ENCODE measurements at places on chromosomes 1 and 21. TPM values are rescaled to one million over a fixed set of nuclear protein-coding genes. Genes with fewer than 3 reads are reported as not detected.

The PCSK9 gene
- total RNA-seq, result 6.0 TPM

The KCNA2 gene
- not detected for total RNA-seq

The VASH2 gene
- 4.7 TPM for total RNA-seq

The LRRC3 gene
- total RNA-seq, result 4.1 TPM

The TBX19 gene
- total RNA-seq, result 0.23 TPM

GRCh38 chr1:102578804-102579203, 529.5 kb downstream of the COL11A1 start:
- no peak for DNase-seq

GRCh38 chr1:239722035-239722434, 335.7 kb downstream of the CHRM3 start:
- peak; percentile 37 for DNase-seq

DNA sequence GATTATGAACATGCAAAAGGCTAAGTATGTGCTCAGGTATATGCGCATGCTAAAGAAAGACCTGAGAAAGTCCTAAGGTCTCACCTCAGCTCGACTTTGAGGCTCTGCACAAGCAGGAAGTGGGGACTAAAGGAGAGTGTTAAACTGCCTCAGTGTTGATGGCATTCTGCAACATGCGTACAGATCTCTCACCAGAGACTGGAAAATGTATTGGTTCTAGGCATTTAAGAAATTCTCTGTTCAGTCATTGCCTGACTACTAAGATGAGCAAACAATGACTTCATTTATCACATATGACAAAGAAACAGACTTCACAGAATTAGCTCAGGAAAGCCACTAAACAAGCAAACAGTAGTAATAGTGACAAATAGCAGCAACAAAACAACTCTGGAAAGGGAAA, 90.8 kb downstream of the USH2A start:
- peak; percentile 45 for DNase-seq

- no peak for DNase-seq
Observed at GRCh38 chr1:76013206-76013581, 61.4 kb upstream of the ST6GALNAC3 start.

- peak; percentile 84 for DNase-seq
Observed at GRCh38 chr1:209688746-209689234, 13.6 kb downstream of the G0S2 start.

GRCh38 chr1:246035060-246035541, 472.0 kb downstream of the SMYD3 start:
- no peak for DNase-seq

DNA sequence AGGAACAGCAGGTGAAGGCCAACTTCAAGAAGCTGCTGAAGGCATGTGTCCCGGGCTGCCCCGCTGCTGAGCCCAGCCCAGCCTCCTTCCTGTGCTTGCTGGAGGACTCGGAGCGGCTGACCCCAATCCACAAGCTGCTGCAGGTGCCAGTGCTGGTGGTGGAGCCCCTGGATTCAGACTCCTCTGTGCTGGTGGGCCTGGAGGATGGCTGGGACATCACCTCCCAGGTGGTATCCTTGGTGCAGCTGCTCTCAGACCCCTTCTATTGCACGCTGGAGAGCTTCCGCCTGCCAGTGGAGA, 20.1 kb upstream of the NPPB start:
- no peak for DNase-seq

- no peak for DNase-seq
Observed at GRCh38 chr1:217389895-217390294, 241.0 kb downstream of the GPATCH2 start.

- DNase-seq, result no peak
Observed at GRCh38 chr1:28171246-28171645, 5.2 kb downstream of the PTAFR start.

DNA sequence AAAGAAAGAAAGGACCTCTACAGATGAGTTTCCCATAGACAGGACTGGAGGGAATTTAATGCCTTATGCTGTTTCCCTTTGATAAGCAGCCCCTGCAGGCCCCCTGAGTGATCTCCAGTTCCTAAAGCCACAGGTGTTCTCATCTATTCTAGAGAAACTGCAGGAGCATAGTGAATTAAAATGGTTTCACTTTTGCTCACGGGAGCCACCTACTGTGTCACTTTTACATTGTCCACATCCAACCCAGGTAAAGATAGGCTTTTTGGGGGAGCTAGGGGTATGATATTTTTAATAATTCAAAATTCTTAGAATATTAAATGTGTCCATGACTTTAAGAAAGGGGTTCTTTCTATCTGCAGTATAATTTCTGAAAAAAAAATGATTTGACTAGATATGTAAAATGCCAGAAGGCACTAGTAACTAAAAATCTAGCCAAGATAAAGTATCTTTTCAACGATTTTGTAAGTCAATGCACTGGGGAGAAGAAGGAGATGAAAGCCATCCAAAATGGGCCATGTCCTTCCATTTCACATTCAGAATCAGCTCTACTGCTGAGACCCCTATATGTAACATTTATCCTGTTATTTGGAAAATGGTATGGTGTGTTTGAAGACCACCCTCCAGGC, 267.3 kb upstream of the DUSP10 start:
- peak; percentile 78 for DNase-seq

DNA sequence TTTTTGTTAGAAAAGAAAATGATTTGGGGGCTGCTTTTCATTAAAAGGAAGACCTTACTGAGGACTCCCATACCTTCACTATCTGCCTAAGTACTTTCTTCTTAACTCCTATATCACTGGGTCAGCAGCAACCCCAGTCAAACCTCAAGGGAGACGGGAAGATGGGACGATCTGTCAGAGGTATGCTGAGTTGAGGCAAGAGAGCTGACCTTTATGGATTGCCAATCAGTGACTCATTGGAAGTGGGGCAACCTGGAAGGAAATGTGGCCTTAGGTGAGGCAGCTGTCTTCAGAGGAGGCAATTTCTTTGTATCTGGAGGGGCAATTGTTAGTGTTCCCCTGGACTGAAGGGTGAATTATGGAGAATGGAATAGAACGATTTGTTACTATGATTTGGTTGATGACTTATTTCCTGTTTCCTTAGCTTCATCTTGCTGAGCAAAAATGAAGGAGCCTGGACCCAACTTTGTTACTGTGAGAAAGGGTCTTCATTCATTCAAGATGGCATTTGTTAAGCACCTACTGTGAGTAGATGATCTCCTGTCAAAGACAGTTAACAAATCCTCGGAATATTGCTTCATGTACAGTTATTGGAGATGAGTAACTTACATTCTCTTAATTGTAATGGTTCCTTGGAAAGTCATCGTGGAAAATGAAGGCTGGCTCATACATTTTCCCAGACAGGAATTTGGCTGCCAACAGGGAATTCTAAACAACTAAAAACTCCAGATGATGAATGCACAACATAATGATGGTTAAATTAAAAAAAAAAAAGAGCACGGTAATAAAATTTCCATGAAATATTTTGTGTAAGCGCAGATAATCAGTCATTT, 134.7 kb upstream of the KCNJ15 start:
- no peak for DNase-seq

- DNase-seq, result no peak
Observed at GRCh38 chr1:76027341-76027740, 47.2 kb upstream of the ST6GALNAC3 start.

DNA sequence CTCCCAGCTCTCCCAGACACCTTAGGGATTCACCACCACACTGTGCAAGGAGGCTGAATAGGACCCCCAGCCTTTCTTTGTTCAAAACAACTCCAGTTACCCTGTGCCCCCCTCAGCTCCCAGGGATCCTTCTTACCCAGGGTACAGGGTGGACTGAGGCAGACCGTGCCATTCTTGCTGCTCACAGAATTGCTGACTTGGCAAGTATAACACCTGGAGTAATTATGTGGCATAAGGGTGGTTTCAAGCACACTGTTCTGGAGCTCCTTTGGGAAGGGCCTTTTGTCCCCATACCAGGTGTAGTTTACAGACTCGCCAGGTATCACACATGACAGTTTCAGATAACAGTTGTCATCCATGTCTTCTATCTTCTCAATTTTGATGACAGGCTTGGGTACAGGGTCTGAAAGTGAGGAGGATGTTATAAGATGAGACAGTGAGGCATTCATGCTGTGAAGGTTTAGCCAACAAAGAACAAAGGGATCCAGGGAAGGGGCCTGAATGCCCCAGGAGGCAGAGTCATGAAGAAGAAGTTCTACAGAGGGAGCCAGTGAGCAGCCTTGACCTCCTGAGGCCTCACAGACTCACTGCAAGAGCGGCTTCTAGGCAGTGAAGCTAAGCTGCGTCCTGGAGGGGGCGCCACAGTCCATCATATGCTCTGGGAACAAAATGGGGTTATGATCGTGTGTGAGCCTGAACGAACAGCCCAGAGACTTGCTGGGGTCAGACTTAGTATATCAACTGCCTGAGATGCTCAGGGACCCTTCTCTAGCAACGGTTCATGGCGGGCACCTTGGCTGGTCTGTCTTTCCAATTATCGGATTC, 30.3 kb downstream of the CD48 start:
- peak; percentile 78 for DNase-seq

Measured in PC-3 (cell line).